WTC11 (cell line): ENCODE measurements at places on chromosomes 4 and X. TPM values are rescaled to one million over a fixed set of nuclear protein-coding genes. Genes with fewer than 3 reads are reported as not detected.

GRCh38 chr4:140707325-140707724 is 48.9 kb downstream of the TBC1D9 start:
- H3K4me3 ChIP-seq, result no peak overlapping the region
- peaks cover 8% of the 10 kb centered on the region for H3K4me1 ChIP-seq
- H3K36me3 ChIP-seq, result 0 out of 2 replicates have a peak, but pooled peaks cover 4% of the 10 kb centered on the region
- DNase-seq, result no peak
- no peak overlapping the region for H3K27ac ChIP-seq

- no peak for DNase-seq
- no peaks in the 10 kb centered on the region for H3K36me3 ChIP-seq
- 0 out of 2 replicates have a peak, but pooled peaks cover 3% of the 10 kb centered on the region for H3K4me1 ChIP-seq
- no peak overlapping the region for H3K27ac ChIP-seq
- H3K27me3 ChIP-seq, result no peaks in the 10 kb centered on the region; the same call in none of the 2 replicates
Observed at GRCh38 chrX:100798484-100799214, 21.5 kb upstream of the CSTF2 start.

GRCh38 chrX:20514358-20514757 is 247.6 kb upstream of the RPS6KA3 start:
- DNase-seq, result no peak
- no peaks in the 10 kb centered on the region for H3K36me3 ChIP-seq
- H3K4me3 ChIP-seq, result no peak overlapping the region
- no peak overlapping the region for H3K27ac ChIP-seq
- peaks cover 5% of the 10 kb centered on the region for H3K4me1 ChIP-seq

- H3K27me3 ChIP-seq, result no peaks in the 10 kb centered on the region
- H3K36me3 ChIP-seq, result no peaks in the 10 kb centered on the region
- H3K4me1 ChIP-seq, result no peaks in the 10 kb centered on the region
Observed at GRCh38 chr4:176443117-176443516, 123.4 kb downstream of the SPCS3 start.

- no peak overlapping the region for H3K27ac ChIP-seq
- no peaks in the 10 kb centered on the region for H3K4me1 ChIP-seq
- H3K4me3 ChIP-seq, result no peak overlapping the region
- no peak for DNase-seq
- H3K27me3 ChIP-seq, result no peaks in the 10 kb centered on the region
Observed at GRCh38 chrX:103477496-103477895, 41.8 kb downstream of the RAB40A start.

DNA sequence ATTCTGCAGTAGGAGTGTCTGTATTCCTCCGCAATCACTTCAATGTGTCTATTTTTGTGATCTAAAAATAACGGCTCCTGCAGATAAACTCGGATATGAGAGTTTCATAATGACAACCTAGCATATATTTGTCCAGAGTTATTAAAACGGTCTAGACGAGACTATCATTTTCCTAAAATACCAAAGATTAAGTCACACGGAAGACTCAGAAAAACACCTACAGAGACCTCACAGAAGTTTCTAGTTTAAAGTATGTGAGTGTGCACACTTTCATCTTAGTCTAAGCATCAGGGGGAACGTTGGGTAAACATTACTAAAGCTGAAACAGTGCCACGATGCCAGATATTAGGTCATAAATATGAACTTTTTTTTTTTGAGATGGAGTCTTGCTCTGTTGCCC is 156.9 kb downstream of the AFAP1 start:
- peaks cover 29% of the 10 kb centered on the region for H3K36me3 ChIP-seq
- no peak for DNase-seq

DNA sequence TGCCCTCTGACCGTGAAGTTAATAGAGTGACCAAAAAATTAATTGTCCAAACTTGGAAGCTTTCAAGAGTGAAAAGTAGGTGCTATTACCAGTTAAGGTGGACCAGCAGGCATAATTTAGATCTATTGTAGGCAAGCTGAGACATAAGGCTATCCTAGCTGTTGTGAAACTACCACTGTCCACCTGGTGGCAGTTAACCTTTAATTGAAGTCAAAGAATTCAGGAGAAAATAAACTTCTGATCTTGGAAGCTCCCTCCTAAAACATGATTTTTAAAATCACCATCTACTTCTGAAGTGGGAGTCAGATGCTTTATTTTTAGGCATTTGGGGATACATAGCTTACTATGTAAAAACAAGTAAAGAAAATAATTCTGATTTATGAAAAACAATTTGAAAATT is 636.3 kb upstream of the HTR2C start:
- no peak overlapping the region for H3K27ac ChIP-seq
- peaks cover 17% of the 10 kb centered on the region for H3K4me1 ChIP-seq
- DNase-seq, result no peak
- peaks cover 36% of the 10 kb centered on the region for H3K36me3 ChIP-seq

DNA sequence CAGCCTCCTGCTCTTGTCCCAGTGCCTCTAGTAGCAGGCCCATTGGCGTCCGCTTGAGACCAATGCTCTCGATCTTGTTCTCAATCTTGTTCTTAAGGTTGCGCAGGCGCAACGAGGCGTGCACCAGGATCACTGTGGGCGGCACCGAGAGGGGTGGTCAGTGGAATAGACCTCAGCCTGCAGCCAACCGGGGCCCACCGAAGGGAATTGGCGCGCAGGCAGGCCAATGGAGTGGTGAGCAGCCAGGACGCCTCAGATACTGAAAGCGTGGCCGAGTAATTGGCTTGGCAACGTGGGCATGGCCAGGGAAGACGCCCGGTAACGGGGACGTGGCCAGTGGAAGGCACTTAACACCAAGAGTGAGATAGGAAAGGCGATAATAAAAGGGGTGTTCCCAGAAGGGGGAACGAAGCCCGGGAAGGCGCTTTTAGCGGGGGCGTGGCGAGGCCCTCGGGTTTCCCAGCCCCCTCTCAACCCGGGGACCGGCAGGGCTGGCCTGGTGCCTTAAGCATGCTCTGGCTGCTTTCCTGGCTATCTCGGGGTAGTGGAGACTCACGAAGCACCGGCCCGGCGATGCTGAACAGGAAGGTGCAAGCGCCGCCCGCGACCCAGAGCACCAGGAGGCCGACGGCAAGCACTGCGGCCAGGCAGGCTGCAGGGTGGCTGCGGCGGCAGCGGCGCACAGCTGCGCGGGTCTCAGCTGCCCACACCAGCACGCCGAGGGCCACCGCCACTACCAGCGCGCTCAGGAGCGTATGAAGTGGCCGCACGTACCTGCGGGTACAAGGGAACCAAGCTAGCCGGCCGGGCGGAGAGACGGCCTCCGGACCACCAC is 1.7 kb downstream of the PRAF2 start:
- no peaks in the 10 kb centered on the region for H3K27me3 ChIP-seq
- DNase-seq, result peak; percentile 76
- peak overlapping the region; percentile 95 for H3K27ac ChIP-seq
- H3K4me1 ChIP-seq, result peaks cover 11% of the 10 kb centered on the region
- H3K36me3 ChIP-seq, result no peaks in the 10 kb centered on the region
- H3K4me3 ChIP-seq, result peak overlapping the region; percentile 83

GRCh38 chrX:112638691-112639090 is 41.0 kb downstream of the LHFPL1 start:
- DNase-seq, result no peak
- peaks cover 11% of the 10 kb centered on the region for H3K4me1 ChIP-seq
- H3K36me3 ChIP-seq, result no peaks in the 10 kb centered on the region; the same call in 1 of the 2 replicates
- no peak overlapping the region for H3K4me3 ChIP-seq

- no peaks in the 10 kb centered on the region for H3K4me1 ChIP-seq
- no peak overlapping the region for H3K4me3 ChIP-seq
- no peaks in the 10 kb centered on the region; the same call in 1 of the 2 replicates for H3K27me3 ChIP-seq
- H3K27ac ChIP-seq, result no peak overlapping the region
Observed at GRCh38 chr4:141275834-141276233, 55.1 kb downstream of the ZNF330 start.

- H3K4me3 ChIP-seq, result no peak overlapping the region
- no peak for DNase-seq
- no peak overlapping the region for H3K27ac ChIP-seq
- H3K36me3 ChIP-seq, result peaks cover 56% of the 10 kb centered on the region
- H3K4me1 ChIP-seq, result peaks cover 6% of the 10 kb centered on the region
Observed at GRCh38 chrX:107648332-107648731, 20.0 kb downstream of the PRPS1 start.

DNA sequence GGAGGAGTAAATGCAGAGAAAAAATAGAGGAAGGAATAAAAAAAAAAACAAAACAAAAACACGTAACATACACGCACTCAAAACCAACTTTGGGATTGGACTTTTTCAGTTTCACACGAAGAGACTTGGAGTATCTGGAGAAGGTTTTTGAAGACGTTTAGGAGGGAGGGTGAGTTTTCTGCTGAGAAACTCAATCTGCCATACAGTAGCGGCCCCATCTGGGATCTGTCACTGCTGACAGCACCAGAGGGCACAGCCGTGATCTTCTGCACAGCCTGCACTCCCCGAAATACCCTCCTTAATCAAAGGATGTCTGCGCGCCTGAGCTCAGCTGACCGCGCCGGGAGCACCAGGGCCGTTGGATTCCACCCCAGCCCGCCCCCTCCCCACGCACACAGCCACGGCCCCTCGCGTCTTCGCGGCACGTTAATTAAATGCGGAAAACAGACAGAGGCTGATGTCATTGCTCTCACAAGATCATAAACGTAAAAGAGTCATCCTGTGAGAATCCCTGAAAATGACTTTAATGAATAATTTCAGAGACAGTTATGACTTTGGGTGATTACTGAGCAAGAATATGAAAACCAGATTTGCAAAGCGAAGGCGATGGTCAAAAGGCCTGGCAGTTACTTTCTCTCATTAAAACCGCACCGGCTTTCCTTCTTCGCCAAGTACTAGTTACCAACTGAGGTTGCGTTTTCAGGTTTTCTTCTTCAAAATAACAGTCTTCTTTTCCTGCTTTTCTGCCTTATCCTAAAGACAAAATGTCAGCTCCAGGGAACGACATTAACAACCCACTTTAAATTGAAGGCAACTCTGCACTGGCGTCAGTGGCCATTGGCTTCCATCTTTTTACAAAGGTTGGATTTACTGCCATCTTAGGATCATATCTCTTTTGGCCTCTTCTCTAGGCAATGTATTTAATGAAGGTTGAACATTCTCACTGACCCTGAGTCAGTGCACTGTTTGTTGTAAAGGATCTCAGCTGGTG is 10.6 kb downstream of the HAND2 start:
- H3K4me3 ChIP-seq, result peak overlapping the region; percentile 52
- H3K27me3 ChIP-seq, result peaks cover 100% of the 10 kb centered on the region
- DNase-seq, result no peak
- H3K36me3 ChIP-seq, result peaks cover 7% of the 10 kb centered on the region; the same call in 1 of the 2 replicates
- H3K4me1 ChIP-seq, result peaks cover 56% of the 10 kb centered on the region

- DNase-seq, result peak; percentile 71
- peaks cover 24% of the 10 kb centered on the region for H3K27me3 ChIP-seq
- peaks cover 11% of the 10 kb centered on the region for H3K4me1 ChIP-seq
- H3K36me3 ChIP-seq, result no peaks in the 10 kb centered on the region
- no peak overlapping the region for H3K27ac ChIP-seq
Observed at GRCh38 chr4:169774466-169775445, 17.0 kb upstream of the HPF1 start.

DNA sequence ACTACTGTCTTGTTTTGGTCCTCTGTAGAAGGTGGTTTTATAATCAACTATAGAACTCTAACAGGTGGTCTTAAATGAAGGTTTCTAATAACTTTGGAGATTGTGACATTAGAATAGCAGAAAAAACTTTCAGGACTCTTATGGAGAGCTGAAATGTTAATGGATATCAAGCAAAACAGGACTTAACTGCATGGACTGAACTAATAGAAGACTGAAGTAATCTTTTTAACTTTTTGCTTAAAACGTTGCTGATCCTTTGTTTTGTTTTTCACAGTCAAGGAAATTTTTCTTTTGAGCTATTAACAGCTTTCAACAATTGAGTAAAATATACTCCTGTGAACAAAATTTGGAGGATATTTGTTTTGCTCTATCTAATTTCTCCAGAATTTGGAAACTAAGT is 17.2 kb downstream of the NXT2 start:
- no peak overlapping the region for H3K27ac ChIP-seq
- no peak overlapping the region for H3K4me3 ChIP-seq
- no peaks in the 10 kb centered on the region for H3K4me1 ChIP-seq
- no peak for DNase-seq

GRCh38 chr4:106707776-106708463 is 328.2 kb downstream of the DKK2 start:
- H3K36me3 ChIP-seq, result no peaks in the 10 kb centered on the region
- H3K27ac ChIP-seq, result no peak overlapping the region
- H3K4me3 ChIP-seq, result no peak overlapping the region
- DNase-seq, result no peak

DNA sequence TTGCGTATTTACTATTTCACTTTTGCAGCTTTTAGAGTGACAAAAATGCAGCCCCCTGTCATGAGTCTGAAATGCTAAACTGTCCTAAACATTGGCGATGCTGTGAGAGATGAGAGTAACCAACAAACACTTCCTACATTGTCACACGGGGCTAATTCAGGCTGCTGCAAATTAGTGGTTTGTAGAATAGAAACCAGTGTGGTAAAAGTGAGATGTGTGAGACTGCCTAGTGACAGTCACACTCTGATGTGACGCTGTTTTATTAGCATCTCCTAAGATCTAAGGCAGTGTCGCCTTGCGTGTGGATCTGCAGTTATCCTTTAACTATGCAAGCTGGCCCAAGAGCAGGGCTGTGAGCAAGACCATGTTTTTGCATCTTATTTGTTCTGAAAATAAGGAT is 800.2 kb upstream of the TENM3 start:
- DNase-seq, result no peak
- no peaks in the 10 kb centered on the region for H3K27me3 ChIP-seq
- H3K36me3 ChIP-seq, result no peaks in the 10 kb centered on the region
- no peak overlapping the region for H3K4me3 ChIP-seq
- H3K4me1 ChIP-seq, result peaks cover 13% of the 10 kb centered on the region

DNA sequence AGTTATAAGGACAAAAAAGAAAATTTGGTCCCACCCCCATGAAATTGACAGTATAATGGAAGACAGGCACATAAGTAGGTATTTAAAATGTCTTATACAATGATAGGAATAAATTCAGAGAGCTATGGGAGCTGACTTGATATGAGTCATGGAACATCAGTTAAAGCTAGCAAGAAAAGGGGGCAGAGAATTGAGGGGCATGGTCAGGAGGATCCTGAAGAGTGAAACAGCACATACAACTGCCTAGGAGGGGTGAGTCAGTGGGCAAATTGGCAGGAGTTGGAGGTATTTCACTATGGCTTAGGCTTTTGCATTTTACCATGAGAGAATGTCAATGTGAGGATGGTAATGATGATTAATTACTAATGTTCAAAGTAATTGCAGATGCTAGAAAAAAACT is 95.4 kb upstream of the BANK1 start:
- H3K36me3 ChIP-seq, result no peaks in the 10 kb centered on the region
- H3K4me1 ChIP-seq, result peaks cover 8% of the 10 kb centered on the region
- no peaks in the 10 kb centered on the region; the same call in 1 of the 2 replicates for H3K27me3 ChIP-seq

GRCh38 chr4:185536411-185536709 is 1.1 kb upstream of the PDLIM3 start:
- no peak overlapping the region for H3K27ac ChIP-seq
- H3K4me3 ChIP-seq, result peak overlapping the region; percentile 62
- H3K27me3 ChIP-seq, result peaks cover 18% of the 10 kb centered on the region
- no peaks in the 10 kb centered on the region for H3K36me3 ChIP-seq
- peaks cover 13% of the 10 kb centered on the region for H3K4me1 ChIP-seq

PLP1 gene
- 29.2 to 31.3 TPM (median 29.5 TPM) in 3 replicates for total RNA-seq

TMSB15B gene
- total RNA-seq, result 8.3 to 12.3 TPM (median 11.4 TPM) in 3 replicates

USP17L27 gene
- not detected in 3 replicates for total RNA-seq

BMPR1B gene
- total RNA-seq, result 0.77 to 1.1 TPM (median 1.1 TPM) in 3 replicates

SLC10A4 gene
- total RNA-seq, result 2.1 to 3.0 TPM (median 2.6 TPM) in 3 replicates

TCEAL2 gene
- total RNA-seq, result 12.5 to 17.2 TPM (median 15.6 TPM) in 3 replicates

RBM46 gene
- total RNA-seq, result 3.3 to 4.6 TPM (median 4.2 TPM) in 3 replicates

RAB40A gene
- 0.17 to 0.48 TPM (median 0.23 TPM) in 3 replicates for total RNA-seq

SPANXA1 gene
- not detected in 3 replicates for total RNA-seq
